ENCODE measurements at places on chromosomes 1 and 21. TPM values are rescaled to one million over a fixed set of nuclear protein-coding genes. Genes with fewer than 3 reads are reported as not detected.
A peak's percentile ranks its signal among the peaks of the same experiment; 100 is the strongest.

DNA sequence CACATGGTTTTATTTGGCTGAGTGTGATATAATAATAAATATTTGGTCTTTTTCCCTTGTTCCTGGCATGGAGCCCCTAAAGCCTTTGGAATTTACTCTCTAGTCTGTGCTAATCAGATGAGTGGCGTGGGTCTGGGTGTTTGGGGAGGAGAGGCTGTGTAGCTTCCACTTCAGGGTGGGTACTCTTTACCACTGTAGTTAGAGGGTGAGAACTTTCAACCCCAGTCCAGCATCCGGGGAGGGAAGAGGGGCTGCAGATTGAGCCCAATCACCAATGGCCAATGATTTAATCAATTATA lies 20.0 kb downstream of the USP25 start:
- DNase-seq, result no peak

The CMPK1 gene
- 92.0 TPM for total RNA-seq

- no peak for DNase-seq
Observed at GRCh38 chr1:53614231-53615021, 124.5 kb downstream of the GLIS1 start.

DNA sequence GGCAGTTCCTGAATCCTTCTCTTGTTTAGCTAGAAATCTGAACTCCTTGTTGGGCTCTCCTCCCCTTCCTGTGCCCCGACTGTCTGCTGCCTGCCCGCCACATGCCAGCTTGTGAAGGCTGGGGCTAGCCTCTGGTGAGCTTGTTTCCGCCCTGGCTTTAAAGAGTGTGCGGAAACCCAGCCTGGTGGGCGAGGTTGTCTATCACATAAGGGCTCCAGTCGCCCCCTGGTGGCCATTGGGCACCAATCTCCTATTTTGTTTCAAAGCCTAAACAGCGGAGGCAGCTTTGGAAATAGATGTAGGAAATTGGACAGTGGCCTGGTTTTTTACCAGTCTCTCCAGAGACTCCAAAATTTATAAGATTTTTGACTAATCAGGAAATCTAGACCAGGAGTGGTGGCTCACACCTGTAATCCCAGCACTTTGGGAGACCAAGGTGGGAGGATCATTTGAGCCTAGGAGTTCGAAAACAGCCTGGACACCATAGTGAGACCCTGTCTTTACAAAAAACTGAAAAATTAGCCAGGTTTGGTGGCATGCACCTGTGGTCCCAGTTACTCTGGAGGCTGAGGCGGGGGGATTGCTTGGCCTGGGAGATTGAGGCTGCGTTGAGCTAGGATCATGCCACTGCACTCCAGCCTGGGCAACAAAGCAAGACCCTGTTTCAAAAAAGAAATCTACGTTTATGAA lies 9.8 kb downstream of the ATP8B2 start:
- peak; percentile 88 for DNase-seq

DNA sequence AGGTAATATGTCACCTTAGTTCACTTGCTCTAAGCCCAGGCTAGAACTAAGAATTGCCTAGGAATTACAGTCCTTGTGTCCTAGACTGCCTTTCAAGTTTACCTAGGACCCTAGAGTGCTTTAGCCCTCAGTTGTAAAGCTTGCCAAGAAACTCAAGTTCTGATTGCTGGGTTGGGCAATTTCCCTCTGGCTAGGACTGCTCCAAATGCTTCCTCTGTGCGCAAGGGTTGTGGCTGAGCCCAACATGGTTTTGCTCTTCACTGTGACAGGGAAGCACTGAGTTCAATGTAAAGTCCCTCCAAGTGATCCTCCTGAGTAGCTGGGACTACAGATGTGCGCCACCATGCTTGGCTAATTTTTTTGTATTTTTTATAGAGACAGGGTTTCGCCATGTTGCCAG lies 102.3 kb upstream of the NEK7 start:
- DNase-seq, result no peak

DNA sequence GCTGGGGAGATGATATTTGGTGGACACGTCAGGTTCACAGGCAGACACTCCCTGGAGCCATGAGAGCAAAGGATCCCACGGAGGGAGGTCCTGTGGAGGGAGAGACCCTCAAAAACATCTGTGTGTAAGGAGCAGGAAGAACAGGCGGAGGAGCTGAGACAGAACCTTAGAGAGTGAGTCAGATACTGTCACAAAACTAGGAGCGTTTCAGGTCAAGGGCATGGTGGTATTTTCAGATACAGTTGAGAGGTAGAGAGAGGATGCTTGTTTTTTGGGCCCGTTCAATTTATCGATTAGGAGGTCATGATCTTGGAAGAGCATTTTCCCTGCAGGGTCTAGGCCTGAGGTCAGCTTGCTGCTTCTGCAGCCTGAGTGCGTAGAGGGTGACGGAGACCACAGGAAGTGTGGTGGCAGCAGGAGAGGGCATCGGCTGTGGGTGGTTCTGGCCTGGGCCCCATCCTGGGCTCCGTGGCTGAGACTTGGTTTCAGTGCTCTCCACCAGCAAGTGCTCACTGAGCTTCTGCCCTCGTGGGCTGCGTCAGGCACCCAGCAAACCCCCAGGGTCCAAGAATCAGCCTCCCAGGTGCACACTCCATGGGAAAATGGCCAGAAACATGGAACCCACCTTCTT lies 39.9 kb downstream of the SPSB1 start:
- DNase-seq, result no peak

DNA sequence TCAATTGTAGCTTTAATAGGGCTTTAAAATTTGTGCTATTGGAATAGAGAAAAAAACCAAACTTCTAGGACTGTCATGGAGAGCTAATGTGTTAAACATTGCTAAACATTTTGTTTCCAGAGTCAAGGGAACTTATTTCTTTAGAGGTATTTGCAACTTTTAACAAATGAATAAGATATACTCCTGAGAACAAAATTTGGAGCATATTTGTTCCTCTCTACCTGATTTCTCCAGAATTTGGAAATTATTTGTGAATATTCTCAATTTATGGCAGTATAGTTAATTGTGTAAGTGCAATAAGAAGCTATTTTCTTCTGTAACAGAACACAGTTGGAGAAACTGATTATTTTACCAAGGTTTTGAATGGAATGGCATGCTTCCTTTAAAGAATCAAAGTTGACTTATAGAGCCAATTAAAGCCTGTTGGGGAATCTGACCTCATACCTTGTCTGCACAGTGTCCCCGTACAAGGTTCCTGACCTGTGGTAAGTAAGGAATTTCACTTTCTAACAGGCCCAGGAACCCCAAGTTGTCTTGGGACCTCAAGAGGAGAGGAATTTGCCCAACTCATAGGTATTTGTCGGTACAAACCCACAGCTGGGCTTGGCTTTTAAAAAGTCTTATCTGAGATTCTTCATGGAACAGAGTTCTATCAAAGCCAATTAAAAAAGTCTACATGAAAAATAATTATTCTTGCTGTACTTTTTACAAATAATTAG lies 72.6 kb upstream of the CSF1 start:
- DNase-seq, result no peak

DNA sequence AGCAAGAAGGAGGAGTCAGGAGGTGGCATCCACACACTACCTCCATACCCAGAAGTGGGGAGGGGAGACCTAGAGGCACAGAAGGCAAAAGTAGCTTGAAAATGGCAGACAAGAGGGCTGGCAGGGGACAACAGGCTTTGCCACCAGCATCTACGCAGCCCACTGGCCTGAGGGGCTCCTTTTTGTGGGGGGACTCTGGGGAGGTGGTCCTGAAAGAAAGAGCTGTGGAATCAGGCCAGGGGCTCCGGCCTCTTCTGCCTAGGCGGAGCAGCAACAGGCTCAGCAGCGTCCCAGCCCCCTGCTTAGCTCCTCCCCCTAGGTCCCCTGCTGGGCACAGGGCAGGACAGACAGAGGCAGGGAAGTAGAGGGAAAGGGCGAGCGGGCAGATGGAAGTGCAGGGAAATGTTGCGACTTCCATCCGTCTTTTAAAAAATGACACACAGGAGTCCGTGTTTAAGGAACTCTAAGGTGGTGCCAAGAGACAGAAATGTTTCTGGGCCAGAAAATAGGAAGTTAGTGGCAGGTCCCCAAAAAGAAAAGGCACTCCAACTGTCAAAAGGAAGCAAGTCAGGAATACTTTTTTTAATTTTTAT lies 10.0 kb upstream of the LEFTY2 start:
- no peak for DNase-seq

- DNase-seq, result no peak
Observed at GRCh38 chr1:230916587-230917283, 48.4 kb upstream of the C1orf198 start.

The LGR6 gene
- total RNA-seq, result not detected

The JMJD4 gene
- 23.0 TPM for total RNA-seq

The TCHH gene
- total RNA-seq, result not detected

GRCh38 chr1:2560299-2561073 lies 4.3 kb downstream of the TNFRSF14 start:
- DNase-seq, result no peak

The PADI1 gene
- total RNA-seq, result not detected

DNA sequence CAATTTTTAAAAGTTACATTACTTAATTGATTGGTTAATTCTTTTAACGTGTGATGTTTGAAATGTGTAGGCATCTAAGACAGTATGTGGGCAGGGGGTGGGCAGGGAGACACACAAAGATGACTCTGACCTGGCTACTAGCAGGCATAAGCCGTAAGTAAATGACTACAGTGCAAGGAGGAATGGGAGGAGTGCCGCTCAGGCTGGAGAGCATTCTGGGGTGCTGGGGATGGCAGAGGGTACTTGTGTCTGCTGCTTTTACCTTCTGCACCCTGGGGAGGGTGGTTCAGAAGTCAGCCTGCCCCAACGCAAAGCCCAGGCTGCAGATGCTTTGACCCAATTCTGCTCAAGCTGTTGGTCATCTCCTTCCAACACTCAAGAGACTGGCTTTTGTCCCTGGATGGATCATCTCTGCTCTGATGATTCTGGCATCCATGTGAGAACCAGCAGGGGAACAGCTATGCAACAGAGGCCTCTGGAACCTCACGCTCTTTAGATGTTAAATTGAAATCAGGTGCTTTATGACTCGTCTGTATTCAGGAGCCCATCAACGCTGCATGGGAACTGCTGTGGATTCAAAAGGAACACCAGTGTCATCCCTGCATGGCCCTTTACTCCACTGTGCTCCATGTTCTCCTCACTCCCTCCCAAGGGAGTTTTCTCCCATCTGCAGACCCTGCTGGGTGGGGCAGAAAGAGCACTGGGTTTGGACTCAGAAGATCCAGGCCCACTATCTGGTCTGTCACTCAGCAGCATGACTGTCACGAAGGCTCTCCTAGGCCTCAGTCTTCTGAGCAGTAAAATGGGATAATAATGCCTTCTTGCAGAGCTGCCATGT lies 78.8 kb downstream of the FAM78B start:
- DNase-seq, result no peak
